ENCODE measurements at places on chromosomes 4 and X.

DNA sequence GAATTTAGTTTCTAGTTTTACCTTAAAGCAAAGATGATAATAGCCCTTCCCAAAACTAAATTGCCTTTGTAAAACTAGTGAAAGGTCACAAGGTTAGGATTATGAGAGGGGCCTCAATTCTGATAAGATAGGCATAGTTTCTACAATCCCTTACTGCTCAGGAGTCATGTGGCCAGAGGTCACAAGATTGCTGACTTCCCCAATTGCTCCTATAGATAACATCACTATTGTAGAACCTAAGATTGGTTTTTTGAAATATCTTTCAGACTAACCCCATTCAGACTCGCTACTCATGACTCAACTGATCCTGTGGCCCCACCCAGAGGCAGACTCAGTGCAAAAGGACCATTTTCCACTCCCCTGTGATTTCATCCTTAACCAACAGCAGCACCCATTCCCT, 70.3 kb downstream of the SCD5 start:
- DNase-seq: no peak

DNA sequence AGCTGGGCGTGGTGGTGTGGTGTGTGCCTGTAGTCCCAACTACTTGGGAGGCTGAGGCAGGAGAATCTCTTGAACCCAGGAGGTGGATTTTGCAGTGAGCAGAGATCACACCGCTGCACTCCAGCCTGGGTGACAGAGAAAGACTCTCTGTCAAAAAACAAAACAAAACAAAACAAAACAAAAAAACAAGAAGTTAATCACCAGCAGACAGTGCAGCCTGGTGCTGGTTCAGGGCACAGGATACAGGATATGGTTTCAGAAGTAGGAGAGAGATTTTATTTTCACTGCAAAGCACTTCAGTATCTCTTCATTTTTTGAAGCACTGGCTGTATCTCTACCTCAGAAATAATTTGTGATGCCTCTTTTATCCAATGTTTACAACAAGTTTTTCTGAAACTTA, 1222.9 kb upstream of the PRKX start:
- DNase-seq: no peak

GRCh38 chrX:45743081-45743533, 542.4 kb upstream of the DIPK2B start:
- peak; percentile 12 for DNase-seq

- DNase-seq: no peak
Observed at GRCh38 chr4:152165146-152165545, 370.7 kb downstream of the FBXW7 start.

- DNase-seq: no peak
Observed at GRCh38 chr4:30153427-30153826, 566.7 kb upstream of the PCDH7 start.

DNA sequence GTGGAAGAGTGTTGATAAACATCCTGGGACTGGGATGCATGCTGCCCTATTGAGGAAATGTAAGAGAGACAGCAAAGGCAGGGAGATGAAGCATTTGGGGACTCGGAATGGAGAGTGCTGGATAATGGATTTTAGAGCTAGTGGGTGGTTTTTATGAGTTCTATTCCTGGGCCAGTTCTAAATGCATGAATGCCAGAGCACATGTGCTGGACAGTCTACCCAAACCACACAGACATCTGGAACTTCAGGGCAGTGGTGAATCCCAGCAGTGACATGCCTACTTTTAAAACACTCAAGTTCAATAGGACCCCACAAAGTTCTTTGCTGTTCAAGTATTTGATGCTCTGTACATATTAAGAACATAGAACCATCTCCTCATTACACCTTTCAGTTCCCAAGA, 133.9 kb downstream of the CBR4 start:
- DNase-seq: no peak

DNA sequence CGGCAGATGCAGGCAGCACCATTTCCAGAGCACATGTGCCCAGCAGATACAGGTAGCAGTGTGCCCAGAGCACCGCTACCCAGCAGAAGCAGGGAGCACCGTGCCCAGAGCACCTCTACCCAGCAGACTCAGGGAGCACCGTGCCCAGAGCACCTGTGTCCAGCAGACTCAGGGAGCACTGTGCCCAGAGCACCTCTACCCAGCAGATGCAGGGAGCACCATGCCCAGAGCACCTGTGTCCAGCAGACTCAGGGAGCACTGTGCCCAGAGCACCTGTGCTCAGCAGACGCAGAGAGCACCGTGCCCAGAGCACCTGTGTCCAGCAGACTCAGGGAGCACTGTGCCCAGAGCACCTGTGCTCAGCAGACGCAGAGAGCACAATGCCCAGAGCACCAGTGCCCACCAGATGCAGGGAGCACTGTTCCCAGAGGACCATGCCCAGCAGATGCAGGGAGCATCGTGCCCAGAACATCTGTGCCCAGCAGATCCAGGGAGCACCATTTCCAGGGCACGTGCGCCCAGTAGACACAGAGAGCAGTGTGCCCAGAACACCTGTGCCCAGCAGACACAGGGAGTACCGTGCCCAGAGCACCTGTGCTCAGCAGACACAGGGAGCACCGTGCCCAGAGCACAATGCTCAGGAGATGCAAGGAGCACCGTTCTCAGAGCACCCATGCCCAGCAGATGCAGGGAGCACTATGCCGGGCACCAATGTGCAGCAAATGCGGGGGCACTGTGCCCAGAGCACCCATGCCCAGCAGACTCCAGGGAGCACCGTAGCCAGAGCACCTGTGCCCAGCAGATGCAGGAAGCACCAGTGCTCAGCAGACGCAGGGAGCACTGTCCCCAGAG, 236.4 kb downstream of the DHRSX start:
- no peak for DNase-seq

DNA sequence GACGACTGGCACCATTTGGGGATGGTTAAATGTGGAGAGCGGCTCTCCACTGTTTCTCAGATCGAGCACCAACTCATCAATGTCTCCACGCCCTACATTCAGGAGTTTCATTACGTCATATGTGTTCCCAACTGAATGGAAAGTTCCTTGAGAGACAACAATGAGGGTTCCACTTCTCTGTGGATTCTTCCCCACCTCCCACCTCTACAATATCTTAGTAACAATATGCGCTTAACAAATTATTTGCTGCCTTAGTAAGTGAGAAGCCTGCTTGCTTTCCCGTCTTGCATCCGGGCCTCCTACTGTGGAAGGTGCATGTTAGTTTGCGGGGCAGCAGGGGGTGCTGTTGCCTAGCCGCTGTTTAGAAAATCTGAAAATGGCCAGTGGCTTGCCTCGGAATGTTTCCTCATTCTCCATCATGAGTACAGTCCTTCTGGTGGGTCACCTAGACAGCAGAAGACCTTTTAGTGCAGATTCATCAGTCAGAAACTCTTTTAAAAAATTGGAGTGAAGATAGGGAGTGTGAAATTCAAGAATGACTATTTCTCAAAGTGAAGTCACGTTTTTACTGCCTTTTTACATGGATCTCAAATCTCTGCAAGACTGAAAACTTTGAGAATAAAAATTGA, 55.7 kb downstream of the PHOX2B start:
- peak; percentile 67 for DNase-seq

DNA sequence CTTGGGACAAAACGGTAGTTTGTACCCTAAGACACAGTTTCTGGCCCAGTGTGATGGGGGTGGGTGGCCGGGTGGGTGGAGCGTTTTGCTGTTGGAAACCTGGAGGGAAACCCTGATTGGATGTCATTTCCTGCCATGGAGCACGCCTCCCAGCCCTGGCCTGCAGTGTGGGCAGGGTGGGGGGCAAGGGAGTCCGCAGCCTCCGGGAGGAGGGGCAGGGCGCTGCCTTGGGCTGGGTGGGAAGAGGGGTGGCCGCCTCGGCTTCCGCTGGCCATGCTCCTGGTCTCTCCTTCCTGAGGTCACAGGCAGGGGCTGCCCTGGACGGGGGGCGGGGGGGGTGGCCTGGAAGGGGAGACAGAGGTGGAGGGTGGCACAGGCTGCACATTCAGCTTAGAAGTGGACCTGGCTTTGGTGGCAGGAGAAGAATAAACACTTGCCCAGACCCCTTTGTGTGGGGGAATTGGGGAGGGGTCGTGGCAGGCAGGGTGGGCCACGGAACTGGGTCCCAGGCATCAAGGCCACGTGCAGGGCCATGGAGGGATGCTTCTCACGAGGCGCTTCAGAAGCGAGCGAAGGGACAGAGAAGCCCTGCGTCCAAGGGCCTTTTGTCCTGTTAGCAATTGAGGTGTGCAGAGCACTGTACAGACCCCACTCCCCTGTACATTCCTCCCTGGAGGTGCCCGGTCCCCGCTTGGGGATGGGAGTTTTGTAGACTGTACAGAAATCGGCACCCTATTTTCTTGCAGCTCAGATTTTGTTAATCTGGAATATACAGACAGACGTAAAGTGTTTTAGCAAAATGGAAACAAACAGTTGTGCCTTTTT, 6.2 kb downstream of the NAT8L start:
- no peak for DNase-seq

DNA sequence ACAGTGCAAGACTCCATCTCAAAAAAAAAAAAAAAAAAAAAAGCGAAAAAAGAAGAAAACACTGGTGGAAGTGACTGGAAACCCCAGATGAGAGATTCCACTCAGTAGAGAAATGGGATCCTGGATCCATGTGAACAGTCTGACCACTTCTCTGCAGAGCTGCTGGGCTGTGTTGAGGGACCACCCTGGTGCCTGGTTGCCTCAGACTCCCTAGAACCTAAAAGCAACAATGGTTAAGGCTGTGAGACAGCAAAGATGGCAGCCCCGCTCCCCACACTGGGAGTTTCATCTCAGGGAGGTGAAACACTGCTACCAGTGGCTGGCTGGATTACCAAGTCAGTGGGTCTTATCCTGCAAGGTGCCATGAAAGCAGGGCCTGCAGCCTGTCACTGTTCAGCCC, 152.8 kb upstream of the ARSJ start:
- DNase-seq: no peak

DNA sequence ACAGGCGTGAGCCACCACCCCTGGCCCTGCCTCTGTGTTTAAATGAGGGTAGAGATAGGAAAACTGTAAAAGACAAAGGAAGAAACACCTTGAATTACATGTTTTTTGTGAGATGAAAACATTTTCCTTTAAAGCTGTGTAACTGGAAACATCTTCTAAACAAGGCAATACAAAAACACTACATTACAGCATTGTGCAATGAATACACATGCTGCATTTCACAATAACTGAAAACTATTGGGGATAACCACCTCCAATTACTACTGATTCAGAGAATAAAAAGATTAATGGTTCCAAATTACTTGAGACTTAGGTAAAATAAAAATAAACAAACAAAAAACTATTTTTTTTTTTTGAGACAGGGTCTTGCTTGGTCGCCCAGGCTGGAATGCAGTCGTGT, 7.6 kb upstream of the OGT start:
- no peak for DNase-seq

- no peak for DNase-seq
Observed at GRCh38 chr4:181301735-181302710, 941.2 kb upstream of the TENM3 start.

- no peak for DNase-seq
Observed at GRCh38 chrX:132491191-132491590, 2.4 kb upstream of the MBNL3 start.

DNA sequence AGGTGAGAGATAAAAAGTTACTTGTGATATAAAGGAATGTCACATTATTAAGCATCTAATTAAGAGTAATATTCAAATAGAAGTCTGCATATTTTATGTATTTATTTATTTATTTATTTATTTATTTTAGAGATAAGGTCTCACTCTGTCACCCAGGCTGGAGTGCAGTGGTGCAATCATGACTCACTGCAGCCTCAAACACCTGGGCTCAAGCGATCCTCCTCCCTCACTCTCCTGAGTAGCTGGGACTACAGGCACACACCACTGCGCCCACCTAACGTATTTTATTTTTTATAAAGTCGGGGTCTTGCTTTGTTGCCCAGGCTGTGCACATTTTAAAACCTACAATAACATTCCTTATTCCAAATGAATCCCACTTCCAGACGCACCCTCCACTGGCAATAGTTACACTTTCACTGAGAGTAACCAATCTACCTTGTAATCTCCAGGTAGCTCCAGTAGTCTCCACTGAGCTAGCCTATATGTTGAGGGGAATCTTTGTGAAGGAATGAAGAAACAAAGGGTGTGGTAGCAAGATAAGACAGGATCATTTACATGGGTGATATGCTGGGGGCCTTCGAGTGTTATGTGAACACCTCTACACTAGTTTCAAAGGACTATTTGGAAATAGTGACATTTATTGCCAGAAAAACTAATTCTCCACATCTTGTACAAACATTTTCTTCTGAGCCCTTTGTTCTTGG, 11.9 kb downstream of the SH3D19 start:
- no peak for DNase-seq

GRCh38 chrX:136950211-136950610, 69.7 kb upstream of the RBMX start:
- no peak for DNase-seq

DNA sequence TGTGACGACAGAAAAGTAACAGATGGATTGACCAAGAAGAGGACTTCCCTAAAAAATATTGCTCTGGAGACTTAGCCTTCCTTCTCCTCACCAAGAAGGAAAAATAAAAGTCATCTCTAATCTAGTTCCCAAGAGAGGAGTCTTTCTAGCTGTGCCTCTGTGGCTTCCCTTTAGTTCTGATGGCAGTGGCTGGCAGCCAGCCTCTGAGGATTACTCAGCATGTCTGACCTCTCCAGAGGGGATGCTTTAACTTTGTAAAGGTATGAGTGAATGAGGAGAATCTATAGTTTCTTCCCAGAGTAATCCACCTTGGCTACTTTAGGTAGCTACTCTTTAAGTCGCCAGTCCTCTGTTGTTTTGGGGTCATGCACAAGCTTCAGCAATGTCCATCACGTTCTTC, 163.9 kb upstream of the KIT start:
- no peak for DNase-seq

DNA sequence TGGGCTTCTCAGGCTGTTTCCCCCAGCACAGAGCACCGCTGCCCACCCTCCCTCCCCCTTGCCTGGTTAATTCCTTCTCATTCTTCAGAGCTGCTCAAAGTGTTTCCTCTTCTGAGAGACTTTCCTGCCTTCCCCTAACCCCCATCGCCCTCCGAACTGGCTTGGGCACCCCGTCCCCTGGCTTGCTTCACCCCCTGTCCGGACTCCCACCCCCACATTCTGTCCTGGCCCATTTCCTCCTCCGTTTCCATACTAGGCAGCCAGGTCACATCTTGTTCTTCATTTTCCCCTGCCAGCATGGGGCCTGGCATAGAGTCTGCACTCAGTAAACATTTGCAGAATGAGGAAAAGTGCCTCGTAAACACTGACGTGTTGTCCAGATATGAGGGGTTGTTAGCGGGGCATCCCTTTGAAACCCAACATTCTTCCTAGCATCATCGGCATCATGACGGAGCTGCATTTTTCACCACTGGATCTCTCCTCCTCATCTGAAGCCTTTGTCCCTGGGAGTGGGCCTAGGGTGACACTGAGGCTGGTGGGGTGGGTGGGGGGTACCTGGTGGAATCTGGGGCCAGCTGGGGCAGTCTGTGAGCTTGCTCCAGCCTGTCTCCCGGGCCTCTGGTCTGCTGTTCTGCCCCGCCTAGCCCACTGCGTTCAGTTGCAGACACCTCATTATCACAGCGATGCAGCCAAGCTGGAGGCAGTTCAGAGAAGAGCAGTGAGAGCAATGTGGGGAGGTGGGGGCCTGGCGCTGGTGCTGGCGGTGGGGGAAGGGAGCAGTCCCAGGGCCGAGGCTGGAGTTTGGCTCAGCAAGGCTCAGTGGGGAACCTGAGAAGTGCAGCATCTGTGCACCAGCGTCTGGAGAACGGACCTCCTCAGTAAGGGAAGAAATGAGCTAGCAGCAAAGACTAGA, 149.4 kb upstream of the PJA1 start:
- no peak for DNase-seq

Data from AG08396 (cell line).